CD4-positive, alpha-beta memory T cell (primary cell): ENCODE measurements at places on chromosomes 13 and 19. TPM values are rescaled to one million over a fixed set of nuclear protein-coding genes. Genes with fewer than 3 reads are reported as not detected.

The ZNF880 gene
- 31.2 TPM for total RNA-seq

- no peaks in the 10 kb centered on the region for H3K27me3 ChIP-seq
- DNase-seq: no peak
- H3K36me3 ChIP-seq: no peaks in the 10 kb centered on the region
- H3K4me3 ChIP-seq: no peak overlapping the region
Observed at GRCh38 chr13:107993239-107993949, 221.9 kb downstream of the LIG4 start.

DNA sequence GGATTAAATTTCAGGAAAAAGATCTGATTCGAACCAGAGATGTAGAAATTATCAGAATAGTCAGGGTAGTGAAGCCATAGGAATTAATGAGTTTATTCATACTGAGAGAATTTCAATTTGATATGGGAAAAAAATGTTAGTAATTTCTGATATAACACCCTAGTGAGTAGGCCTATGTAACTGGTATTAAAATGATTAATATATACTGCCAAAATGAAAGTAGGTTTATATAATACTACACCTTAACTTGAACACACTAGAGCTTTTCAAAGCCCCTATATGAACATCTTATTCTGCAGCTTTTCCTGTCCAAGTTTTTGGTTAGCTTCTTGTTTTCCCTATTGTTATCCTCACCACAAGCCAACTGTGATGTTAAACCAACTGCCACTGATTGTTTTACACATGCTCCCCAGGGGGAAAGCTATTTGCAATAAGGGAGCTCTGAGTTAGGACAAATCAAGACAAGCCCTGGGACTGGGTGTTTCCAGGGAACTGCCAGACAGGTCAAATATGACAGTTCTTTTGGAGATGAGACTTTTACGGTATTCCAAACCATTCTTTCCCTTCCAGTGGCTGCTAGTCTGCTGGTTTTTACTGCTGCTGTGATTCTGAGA is 45.3 kb downstream of the FNDC3A start:
- no peak overlapping the region for H3K27ac ChIP-seq
- H3K27me3 ChIP-seq: no peaks in the 10 kb centered on the region
- DNase-seq: no peak
- no peaks in the 10 kb centered on the region for H3K4me1 ChIP-seq

- H3K4me3 ChIP-seq: no peak overlapping the region
- H3K27ac ChIP-seq: no peak overlapping the region
- H3K36me3 ChIP-seq: peaks cover 54% of the 10 kb centered on the region
- no peaks in the 10 kb centered on the region for H3K4me1 ChIP-seq
- no peaks in the 10 kb centered on the region for H3K27me3 ChIP-seq
Observed at GRCh38 chr13:114009590-114010400, 35.9 kb upstream of the C13orf46 start.

GRCh38 chr19:49912965-49913685 is 15.9 kb upstream of the ATF5 start:
- no peak overlapping the region for H3K27ac ChIP-seq
- DNase-seq: no peak
- H3K36me3 ChIP-seq: peaks cover 31% of the 10 kb centered on the region
